ENCODE measurements at places on chromosomes 1 and 21.

DNA sequence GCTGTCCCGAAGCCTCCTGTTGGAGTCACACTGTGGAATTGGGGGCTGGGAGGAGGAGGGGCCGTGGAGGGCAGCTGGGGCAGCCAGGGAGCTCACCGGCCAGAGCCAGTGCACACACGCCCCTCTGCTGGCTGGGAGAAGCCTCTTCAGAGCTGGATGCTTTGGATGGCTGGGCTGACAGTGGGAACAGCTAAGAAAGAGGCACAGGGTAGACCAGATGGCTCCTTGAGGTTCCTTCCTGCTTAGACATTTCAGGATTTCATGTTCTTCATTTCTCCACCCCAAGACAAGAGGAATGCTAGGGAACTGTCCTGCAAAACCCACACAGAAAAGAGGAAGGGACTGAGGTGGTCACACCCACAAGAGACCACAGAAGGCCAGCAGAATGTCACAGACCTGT lies 254.8 kb upstream of the VAMP3 start:
- no peak for DNase-seq

DNA sequence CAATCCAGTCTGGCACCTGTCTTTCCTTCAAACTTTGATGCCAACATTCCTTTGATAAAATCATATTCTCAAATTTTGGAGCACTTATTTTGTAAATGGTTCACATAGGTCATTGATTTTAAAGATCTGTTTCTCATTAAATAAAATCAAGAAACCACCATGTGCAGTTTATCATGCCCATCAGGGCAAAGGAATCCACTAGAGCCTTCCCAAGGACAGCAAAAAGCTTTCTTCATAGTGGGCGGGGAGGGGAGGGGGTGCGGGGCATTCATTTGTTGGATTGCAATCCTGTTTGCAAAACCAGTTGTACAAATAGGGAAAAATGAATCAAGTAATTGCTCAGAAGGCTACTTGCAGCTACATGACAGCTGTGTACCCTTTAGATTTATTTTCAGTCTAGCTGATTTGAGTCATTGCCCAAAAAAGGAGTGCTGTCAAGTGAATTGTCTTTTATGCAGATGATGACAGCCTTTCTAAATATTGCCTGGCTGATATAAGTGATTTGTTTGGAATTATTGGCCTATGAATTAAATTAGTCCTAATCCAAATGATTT lies 23.0 kb downstream of the LRRC8B start:
- DNase-seq, result no peak

DNA sequence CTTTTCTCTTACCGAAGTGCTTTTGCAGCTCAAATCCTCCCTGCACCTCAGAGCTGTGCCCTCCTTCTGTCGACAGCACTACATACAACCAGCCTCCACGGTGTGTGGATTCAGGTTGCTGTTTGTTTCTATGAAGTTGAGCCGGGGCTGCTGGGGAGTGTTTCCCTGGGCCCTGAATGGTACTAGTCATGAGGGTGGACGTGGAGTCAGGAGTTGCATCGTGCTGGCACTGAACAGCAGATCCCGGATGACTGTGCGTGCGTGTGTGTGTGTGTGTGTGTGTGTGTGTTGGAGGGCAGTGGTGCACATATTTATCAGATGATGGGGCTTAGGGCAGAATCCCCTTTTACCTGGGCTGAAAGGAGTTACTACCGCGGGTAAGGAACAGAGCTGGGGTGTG lies 47.0 kb downstream of the ACTL8 start:
- DNase-seq, result no peak

- DNase-seq, result no peak
Observed at GRCh38 chr1:121566346-121566745, 381.6 kb downstream of the SRGAP2C start.

GRCh38 chr1:165117482-165117881 lies 239.0 kb downstream of the LMX1A start:
- no peak for DNase-seq

DNA sequence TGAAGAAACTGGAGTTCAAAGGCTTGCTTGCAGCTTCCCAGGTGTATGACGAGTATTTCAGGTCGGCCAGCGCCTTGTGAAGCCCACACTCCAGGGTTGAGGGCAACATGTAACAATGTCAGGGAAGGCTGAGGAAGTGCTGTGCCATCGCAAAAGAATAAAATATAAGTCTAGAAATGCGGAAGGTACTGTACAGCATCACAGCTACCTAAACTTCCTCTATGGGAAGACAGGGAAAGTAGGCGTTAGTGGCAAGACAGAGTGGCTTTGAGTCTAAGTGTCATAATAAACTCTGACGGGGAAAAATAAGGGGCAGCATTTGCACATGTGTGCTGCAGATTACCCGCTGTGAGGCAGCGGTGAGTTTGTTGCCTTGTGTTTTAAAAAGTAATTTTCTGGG lies 28.9 kb downstream of the DOP1B start:
- no peak for DNase-seq

- DNase-seq, result no peak
Observed at GRCh38 chr1:153542956-153543711, 2.4 kb upstream of the S100A5 start.

- peak; percentile 80 for DNase-seq
Observed at GRCh38 chr1:226677027-226678020, 61.8 kb downstream of the ITPKB start.

GRCh38 chr1:188277771-188278170 lies 1449.0 kb downstream of the PLA2G4A start:
- DNase-seq, result no peak

GRCh38 chr1:65626003-65626402 lies 166.7 kb upstream of the PDE4B start:
- DNase-seq, result no peak

- no peak for DNase-seq
Observed at GRCh38 chr1:156696755-156697154, 8.6 kb downstream of the CRABP2 start.

GRCh38 chr1:110390692-110391245 lies at the start of gene SLC16A4:
Gene SLC16A4, minus strand, starts transcription at chr1:110391026. Its CDS starts 1,703 bp downstream, at chr1:110389323.
- DNase-seq, result peak; percentile 50

- no peak for DNase-seq
Observed at GRCh38 chr1:89990976-89991831, 3.7 kb upstream of the ZNF326 start.

DNA sequence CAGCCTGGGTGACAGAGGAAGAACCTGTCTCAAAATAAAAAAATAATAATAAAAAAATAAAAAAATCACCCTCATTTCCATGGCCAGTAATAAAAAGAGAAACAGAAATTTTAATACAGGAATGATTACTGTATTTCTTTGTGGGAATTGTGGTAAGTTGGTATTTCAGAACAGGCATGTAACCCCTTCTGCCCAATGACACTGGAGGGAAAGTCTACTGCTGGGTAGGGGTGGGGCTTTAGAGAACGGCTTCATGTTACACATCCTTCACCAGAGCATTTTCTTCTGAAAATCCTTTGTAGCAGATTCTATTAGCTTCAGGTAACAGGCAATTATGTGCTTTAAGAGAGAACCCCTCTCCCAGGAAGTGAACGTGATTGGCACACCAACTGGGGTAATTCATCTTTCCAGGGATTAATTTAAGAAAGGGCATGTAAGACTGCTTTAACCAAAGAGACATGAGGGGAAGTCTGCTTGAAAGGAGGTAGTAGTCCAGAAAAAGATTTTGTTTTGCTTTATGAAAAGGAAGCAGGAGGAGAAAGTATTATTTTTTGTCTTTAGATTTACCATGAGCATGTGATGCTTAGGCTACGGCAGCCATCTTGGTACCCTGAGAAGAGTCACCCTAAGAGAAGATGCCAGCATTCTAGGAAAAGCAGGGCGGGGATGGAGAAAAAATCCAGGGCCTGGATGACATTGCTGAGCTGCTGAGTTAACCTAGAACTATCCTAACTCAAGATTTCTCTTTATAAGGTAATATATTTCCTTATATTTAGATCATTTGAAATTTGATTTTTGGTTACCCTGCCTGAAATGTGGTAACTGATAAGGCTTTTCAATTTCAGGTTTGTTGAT lies 57.7 kb upstream of the DPT start:
- no peak for DNase-seq

DNA sequence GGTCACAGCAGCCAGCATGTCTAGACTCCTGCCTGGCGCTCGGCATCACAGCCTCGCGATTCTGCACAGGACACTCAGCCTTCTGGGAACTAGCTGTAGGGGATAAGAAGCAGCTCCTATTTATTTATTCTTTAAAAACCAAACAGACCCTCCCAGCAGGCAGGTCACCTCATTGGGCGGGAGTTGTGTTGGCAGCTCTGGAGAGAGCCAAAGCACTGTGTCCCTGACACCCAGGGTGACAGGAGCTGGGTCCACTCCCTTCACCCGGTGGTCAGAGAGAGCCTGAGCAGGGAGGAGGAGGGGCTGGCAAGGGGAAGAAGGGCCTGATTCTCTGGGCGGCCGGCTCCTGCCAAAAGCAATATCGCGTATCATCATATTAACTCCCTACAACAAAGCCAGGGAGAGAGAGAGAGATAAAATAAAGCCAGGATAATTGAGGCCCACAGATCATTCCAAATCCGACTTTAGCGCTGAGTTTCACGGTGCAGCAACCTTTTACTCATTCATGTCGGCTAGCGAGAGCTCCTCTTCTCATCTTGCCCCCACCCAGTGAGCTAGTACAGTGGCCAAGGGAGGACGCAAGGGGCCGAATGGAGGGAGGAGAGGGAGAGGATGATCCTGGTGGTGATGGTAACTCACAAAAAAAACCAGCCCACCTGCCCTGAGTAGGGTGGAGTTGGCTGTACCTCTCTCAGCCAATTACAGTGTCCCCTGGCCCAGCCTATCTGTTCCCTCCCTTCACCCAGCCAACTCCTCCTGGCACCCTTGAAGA lies 79.8 kb upstream of the IFFO2 start:
- DNase-seq, result no peak

DNA sequence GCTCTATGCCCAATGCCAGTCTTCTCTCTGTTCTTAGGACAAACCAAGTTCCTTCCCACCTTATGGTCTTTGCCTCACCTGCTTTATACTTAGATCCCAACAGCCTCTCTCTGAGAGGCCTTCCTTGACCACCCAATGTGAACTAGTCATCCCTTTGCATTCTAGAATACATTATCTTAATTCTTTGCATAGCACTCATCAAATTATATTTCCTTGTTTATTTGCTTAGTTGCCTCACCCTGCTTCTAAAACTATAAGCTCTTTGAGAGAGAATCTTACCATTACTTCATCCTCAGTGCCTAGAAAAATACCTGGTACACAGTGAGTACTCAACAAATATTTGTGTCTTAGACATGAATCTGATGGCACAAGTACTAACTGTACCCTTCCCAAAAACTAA lies 8.0 kb downstream of the PIGP start:
- no peak for DNase-seq

DNA sequence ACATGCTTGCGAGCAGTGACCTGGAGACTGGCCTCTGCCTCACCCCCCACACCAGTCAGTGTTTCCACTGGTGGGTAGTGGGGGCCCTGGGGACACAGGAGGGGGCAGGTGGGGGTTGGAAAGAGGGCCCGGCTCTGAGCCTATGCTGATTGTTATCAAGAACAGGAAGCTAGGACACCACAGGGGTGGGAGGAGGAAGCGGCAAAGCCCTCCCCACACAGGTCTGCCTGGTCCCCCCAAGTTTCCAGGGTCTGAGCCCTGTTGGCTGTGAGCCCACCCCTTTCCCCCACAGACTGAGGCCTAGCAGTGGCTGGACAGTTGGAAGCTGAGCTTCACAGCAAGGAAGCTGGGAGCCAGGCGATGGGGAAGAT lies 1.6 kb upstream of the PTPN7 start:
- DNase-seq, result peak; percentile 34

DNA sequence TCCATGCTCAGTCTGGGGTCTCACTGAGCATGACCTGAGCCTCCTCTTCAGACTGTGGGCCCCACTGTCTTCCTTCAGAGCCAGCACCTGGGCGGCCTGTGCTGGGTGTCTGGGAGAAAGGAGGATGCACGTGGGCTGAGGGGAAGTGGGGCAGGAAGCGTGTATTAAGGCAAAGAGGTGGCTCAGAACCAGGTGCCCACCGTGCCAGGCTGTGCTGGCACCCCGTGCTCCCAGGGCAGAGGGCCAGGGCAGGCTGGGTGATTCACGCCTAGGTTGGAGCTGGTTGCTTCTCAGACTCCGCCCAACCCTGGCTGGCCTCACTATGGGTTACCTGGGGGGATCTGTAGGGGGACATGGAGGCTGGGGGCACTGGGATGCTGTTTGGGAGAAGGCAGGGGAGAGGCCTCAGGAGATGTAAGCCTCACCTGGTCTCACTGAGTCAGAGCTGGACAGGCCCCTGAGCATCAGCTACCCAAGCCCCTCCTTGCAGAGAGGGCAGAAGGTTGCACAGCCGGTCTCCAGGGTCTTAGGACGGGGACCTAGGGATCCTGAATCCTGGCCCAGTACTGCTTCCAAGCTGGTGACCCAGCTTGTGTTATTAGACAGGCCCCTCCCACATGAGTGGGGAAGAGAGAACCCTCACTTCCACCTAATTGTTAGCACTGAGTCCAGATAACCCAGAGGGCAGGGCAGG lies 18.6 kb upstream of the PADI1 start:
- peak; percentile 32 for DNase-seq

DNA sequence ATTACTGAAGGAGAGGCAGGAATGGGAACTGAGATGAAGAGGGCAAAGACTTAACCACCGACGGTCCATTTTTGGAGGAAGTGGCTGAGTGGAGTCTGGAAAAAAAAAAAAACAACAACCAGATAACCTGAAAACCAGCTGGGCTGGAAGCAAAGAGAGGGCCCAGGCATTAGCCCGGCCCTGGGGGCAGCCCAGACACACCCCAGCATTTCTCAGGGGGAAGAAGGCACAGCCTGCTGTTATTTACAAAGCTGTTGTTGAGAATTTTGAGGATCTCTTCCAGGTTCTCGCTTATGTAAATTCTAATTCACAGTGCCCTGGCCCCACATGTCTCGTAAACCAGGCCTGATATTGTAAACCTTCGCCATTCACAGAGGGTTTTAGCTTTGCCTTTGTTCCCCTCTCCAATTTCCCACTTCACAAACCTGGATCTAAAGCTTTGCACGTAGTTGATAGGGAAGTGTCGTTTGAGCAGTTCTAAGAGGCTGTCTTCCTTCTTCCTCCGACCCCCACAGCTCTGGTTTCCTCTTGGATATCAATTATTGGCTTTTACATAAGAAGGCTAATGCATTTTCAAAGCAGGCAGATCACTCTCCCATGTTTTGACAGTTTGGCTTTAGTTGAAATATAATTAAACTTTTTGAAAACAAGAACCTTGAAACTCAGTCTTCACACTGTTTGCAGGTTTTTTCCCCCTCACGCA lies 161.8 kb upstream of the IRF2BP2 start:
- no peak for DNase-seq

DNA sequence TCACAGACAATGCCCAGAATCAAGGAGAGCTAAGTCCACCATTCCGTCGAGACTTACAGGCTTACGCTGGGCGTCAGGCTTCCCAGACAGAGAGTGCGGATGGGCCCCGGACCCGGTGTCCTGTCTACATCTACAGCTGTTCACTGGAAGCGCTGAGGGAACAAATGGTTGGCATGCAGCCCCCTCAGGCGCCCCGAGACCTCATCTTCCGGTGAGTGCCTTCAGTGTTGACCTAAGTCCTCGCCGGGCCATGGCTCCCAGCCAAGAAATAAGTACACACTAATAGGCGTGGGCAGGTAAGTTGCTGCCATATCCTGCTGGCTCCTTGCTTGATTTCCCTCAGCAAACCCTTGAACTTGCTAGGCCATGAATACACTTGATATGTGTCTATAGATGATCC lies 26.2 kb downstream of the HYI start:
- DNase-seq, result no peak

GRCh38 chr1:100184536-100184935 lies 6.5 kb upstream of the LRRC39 start:
- DNase-seq, result no peak
